G401 (cell line): ENCODE measurements at places on chromosomes 3 and 15. TPM values are rescaled to one million over a fixed set of nuclear protein-coding genes. Genes with fewer than 3 reads are reported as not detected.

The GABRR3 gene
- not detected in 2 replicates for total RNA-seq

The NUTM1 gene
- total RNA-seq, result not detected in 2 replicates

The SAMMSON gene
- total RNA-seq, result not detected in 2 replicates

The NR1I2 gene
- not detected in 2 replicates for total RNA-seq

The GNAT1 gene
- total RNA-seq, result not detected in 2 replicates

The ADCY5 gene
- 0.07 and 5.5 TPM in 2 replicates for total RNA-seq

The IMPG2 gene
- total RNA-seq, result not detected in 2 replicates

The BCHE gene
- not detected in 2 replicates for total RNA-seq

The SRPRB gene
- 68.1 and 75.9 TPM in 2 replicates for total RNA-seq

The ZNF385D gene
- total RNA-seq, result under 0.01 and 0.03 TPM in 2 replicates

The SLC7A14 gene
- 0.06 and 0.10 TPM in 2 replicates for total RNA-seq

The C3orf80 gene
- total RNA-seq, result 0.25 TPM in 1 of 2 replicates, not detected in the other

The PPP2R3A gene
- 0.88 and 3.6 TPM in 2 replicates for total RNA-seq

The SAMD7 gene
- total RNA-seq, result not detected in 2 replicates

The GRK7 gene
- total RNA-seq, result not detected in 2 replicates

The ALPK3 gene
- 0.06 and 0.20 TPM in 2 replicates for total RNA-seq

The P2RY13 gene
- not detected in 2 replicates for total RNA-seq

The MME gene
- total RNA-seq, result 540 and 622 TPM in 2 replicates

The NOX5 gene
- not detected in 2 replicates for total RNA-seq

The FMN1 gene
- not detected in 2 replicates for total RNA-seq

The SPINK8 gene
- not detected in 2 replicates for total RNA-seq

The GDPGP1 gene
- 3.4 and 4.2 TPM in 2 replicates for total RNA-seq

The EFHB gene
- not detected in 2 replicates for total RNA-seq

The ECT2 gene
- 59.0 and 90.0 TPM in 2 replicates for total RNA-seq

The LYZL4 gene
- total RNA-seq, result not detected in 2 replicates

The CCR1 gene
- total RNA-seq, result 16.2 and 23.0 TPM in 2 replicates

The ALG1L2 gene
- not detected in 2 replicates for total RNA-seq

The SGO1 gene
- total RNA-seq, result 16.4 and 21.1 TPM in 2 replicates

The EPHA6 gene
- total RNA-seq, result not detected in 2 replicates

The TPRG1 gene
- not detected in 2 replicates for total RNA-seq

The ENTPD3 gene
- not detected in 2 replicates for total RNA-seq

The ITIH4 gene
- total RNA-seq, result 0.18 and 0.68 TPM in 2 replicates

The RAD18 gene
- total RNA-seq, result 14.3 and 29.5 TPM in 2 replicates

The RARB gene
- not detected in 2 replicates for total RNA-seq

The CASR gene
- not detected in 2 replicates for total RNA-seq

The GOLGA6B gene
- total RNA-seq, result not detected in 2 replicates

The ARHGEF3 gene
- total RNA-seq, result 12.7 and 13.8 TPM in 2 replicates

The PLSCR2 gene
- total RNA-seq, result not detected in 2 replicates

The ALDH1A2 gene
- not detected in 2 replicates for total RNA-seq

The PLA2G4F gene
- total RNA-seq, result not detected in 2 replicates

The CLRN1 gene
- not detected in 2 replicates for total RNA-seq

The TAMM41 gene
- total RNA-seq, result 2.2 and 3.7 TPM in 2 replicates

The CHL1 gene
- 5.5 and 11.3 TPM in 2 replicates for total RNA-seq

The XCR1 gene
- 0.06 TPM in 1 of 2 replicates, not detected in the other for total RNA-seq

The CSTA gene
- total RNA-seq, result not detected in 2 replicates

The ADAMTSL3 gene
- 0.10 TPM in 1 of 2 replicates, not detected in the other for total RNA-seq

The UCN2 gene
- total RNA-seq, result not detected in 2 replicates

The UBAP1L gene
- total RNA-seq, result 0.24 and 0.25 TPM in 2 replicates

The BFSP2 gene
- not detected in 2 replicates for total RNA-seq

The SYNPR gene
- not detected in 2 replicates for total RNA-seq

The TTLL13 gene
- total RNA-seq, result not detected in 2 replicates

The PAQR9 gene
- total RNA-seq, result 0.06 TPM in 1 of 2 replicates, not detected in the other

The DUSP7 gene
- total RNA-seq, result 14.6 and 16.8 TPM in 2 replicates

The ZNF662 gene
- not detected in 2 replicates for total RNA-seq

The CD80 gene
- total RNA-seq, result not detected in 2 replicates

The TNFSF10 gene
- total RNA-seq, result not detected in 2 replicates

The MOBP gene
- total RNA-seq, result not detected in 2 replicates

The FOXL2NB gene
- total RNA-seq, result 1.2 TPM in 1 of 2 replicates, not detected in the other

The NANOGP8 gene
- total RNA-seq, result 1.7 TPM in 1 of 2 replicates, not detected in the other
